ENCODE measurements at places on chromosomes 1 and 21.
A peak's percentile ranks its signal among the peaks of the same experiment; 100 is the strongest.

DNA sequence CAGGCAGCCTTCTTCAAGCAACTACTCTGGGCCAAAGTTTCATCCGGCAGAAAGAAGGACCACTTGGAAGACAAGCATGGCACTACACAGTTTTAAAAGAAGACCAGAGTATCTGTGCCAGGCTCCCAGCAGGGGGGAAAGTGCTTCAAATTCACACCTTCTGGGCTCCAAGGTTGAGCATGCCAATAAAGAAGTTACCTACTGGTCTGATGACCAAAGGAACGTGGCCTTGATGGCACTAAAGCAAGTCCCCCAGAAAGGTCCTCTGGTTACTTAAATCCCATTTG lies 73.5 kb downstream of the CD46 start:
- DNase-seq, result no peak

DNA sequence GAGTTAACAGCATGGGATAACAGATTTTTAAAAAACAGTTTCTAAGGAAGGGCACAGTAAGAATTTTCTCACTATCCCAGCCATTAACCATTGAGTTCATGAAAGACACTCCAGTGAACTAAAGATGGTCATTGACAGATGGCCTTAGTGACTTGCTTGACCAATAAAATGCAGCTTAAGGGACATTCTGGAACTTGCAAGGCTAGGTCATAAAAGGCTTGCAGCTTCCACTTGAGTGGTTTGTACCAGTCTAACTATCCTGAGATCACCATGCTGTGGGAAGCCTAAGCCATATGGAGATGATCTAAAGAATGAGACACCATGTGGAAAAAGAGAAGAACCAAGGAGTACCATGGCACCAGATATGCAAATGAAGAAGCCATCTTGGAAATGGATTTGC lies 37.9 kb upstream of the MUTYH start:
- DNase-seq, result no peak

DNA sequence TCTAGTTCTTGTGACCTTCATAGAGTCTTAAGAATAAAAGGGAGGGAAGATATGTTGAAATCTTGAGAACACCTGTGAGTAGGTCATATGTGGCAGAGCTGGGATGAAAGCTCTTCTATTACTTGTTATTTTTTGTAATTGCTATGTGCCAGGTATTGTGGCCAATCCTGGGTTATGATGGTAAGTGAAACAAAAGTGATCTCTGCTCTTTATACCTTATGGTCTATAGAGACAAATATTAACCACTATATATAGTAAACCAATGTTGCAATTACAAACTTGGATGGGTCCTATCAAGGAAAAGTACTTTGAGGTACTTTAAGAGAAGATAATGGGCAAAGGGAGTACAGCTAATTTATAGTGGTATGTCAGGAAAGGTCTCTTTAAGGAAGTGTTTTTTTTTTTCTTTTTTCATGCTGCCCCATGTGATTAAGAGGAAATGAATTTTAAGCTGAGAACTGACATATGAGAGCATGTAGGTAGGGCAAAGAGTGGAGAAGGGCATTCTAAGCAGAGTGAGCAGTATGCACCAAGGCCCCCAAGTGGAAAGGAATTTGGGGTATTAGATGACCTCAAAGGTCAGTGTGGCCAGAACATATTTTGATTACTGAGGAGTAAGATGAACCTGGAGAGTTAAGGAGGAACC lies 43.3 kb downstream of the POU2F1 start:
- DNase-seq, result no peak

GRCh38 chr1:19096036-19096833 lies 113.8 kb downstream of the UBR4 start:
- DNase-seq, result no peak

DNA sequence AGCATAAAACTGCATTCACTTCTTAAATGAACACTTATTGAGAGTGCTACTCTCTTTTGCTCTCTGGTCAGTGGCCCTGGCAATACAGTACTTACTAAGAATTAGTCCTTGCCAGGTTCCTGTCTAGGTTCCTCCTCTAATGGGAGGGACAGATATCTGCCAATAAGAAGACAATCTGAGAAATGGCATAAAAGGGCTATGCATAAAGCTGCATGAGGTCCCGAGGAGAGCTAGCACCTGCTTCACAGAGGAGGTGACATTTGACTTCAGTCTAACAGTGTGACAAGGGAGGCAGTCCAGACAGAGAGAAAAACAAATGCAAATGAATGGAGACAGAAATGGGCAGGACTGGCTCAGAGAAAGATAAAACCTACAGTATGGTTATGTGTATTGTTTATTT lies 357.1 kb upstream of the SGIP1 start:
- no peak for DNase-seq

GRCh38 chr1:42157667-42158066 lies 4.5 kb downstream of the GUCA2B start:
- DNase-seq, result no peak

DNA sequence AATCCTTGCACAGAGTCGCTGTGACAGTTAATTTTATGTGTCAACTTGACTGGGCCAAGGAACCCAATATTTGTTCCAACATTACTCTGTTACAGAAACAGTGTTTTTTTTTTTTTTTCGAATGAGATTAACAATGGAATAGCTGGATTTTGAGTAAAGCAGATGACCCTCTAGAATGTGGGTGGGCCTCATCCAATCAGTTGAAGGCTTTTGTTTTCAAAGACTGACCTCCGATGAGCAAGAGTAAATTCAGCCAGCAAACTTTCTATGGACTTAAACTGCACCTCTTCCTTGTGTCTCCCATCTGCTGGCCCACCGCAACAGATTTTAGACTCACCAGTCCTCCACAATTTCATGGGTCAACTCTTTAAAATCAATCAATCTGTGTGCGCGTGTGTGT lies 17.0 kb downstream of the CRYZ start:
- no peak for DNase-seq

GRCh38 chr1:85290826-85291225 lies 14.4 kb upstream of the BCL10 start:
- DNase-seq, result no peak

DNA sequence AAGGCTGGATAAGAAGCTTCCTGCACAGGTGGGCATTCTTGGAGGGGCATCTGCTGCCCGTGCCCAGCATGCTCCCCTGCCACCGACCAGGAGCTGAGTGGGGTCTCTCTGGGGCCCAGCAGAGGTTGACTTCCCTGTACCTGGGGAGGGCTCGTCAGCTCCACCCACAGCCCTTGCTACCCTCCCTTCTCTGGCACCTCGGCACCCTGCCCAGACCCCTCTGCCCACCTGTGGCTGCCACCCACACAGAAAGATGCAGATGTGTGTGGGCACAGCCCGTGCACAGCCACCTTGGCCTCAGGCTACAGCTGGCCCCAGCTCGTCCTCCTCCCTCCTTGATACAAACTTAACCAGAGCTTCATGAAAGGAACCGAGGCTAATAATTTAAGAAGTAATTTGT lies 241.2 kb upstream of the VAMP3 start:
- no peak for DNase-seq

DNA sequence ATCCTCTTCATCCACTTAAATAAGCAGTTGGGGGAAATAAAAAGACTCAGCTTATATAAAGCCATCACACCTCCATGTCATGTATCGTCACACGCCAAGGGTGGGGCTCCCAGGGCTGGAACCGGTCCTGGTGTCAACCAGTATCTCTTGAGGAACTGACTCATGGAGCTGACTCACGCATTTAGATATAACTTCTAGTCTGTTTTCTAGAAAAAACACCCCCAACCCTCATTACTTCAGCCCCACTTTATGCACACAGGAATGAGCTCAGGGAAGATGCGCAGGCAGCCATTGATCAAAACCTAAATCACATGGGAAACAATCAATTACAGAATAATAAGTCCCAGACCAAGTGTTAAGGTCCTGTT lies 6.9 kb upstream of the IL22RA1 start:
- DNase-seq, result peak; percentile 84

All from RKO (cell line).